ENCODE measurements at places on chromosomes 13 and 19.

DNA sequence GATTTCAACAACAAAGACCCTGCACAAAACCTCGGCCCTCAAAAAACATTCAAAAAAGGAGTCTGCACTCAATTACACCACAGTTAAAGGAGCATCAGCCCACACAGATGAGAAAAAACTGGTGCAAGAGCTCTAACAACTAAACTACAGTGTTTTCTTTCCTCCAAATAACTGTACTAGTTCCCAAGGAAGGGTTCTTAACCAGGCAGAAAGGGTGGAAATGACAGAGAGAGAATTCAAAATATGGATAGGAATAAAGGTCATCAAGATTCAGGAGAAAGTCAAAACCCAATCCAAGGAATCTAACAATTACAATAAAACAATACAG, 176.4 kb upstream of the TRPC4 start:
- no peak for DNase-seq

DNA sequence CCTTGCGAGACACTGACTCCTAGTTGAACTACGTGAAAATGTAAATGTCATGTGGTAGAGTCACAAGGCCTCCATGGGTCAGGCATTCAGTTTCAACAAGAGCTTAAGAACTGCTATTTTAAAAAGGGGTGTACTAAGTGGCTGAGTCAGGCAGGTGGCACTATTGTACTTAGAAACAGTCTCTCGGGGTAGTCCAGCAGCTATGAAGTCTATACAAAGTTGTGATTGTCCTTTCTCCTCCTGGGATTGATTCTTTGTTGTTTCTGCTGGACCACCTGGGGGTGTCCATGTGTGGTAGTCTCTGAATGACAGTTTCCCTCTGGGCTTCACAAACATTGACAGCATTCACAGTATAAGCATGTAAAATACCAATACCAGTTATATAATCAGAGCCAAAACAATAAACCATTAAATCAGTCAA, 33.0 kb downstream of the UGGT2 start:
- DNase-seq, result peak; percentile 55

- DNase-seq, result no peak
Measured at GRCh38 chr19:57443121-57443696, 8.1 kb downstream of the ZNF749 start.

- DNase-seq, result no peak
Measured at GRCh38 chr13:24178847-24179485, 18.4 kb downstream of the SPATA13 start.

- no peak for DNase-seq
Measured at GRCh38 chr13:99294198-99294597, 13.0 kb downstream of the GPR183 start.

- no peak for DNase-seq
Measured at GRCh38 chr13:73001971-73002370, 56.8 kb upstream of the KLF5 start.

- no peak for DNase-seq
Measured at GRCh38 chr13:74288361-74288911, 154.2 kb upstream of the KLF12 start.

GRCh38 chr19:28397306-28397705, 815.6 kb downstream of the UQCRFS1 start:
- no peak for DNase-seq

GRCh38 chr19:4278010-4278409, 1.1 kb upstream of the SHD start:
- no peak for DNase-seq

- DNase-seq, result no peak
Measured at GRCh38 chr19:45355402-45355801, 14.9 kb downstream of the KLC3 start.

DNA sequence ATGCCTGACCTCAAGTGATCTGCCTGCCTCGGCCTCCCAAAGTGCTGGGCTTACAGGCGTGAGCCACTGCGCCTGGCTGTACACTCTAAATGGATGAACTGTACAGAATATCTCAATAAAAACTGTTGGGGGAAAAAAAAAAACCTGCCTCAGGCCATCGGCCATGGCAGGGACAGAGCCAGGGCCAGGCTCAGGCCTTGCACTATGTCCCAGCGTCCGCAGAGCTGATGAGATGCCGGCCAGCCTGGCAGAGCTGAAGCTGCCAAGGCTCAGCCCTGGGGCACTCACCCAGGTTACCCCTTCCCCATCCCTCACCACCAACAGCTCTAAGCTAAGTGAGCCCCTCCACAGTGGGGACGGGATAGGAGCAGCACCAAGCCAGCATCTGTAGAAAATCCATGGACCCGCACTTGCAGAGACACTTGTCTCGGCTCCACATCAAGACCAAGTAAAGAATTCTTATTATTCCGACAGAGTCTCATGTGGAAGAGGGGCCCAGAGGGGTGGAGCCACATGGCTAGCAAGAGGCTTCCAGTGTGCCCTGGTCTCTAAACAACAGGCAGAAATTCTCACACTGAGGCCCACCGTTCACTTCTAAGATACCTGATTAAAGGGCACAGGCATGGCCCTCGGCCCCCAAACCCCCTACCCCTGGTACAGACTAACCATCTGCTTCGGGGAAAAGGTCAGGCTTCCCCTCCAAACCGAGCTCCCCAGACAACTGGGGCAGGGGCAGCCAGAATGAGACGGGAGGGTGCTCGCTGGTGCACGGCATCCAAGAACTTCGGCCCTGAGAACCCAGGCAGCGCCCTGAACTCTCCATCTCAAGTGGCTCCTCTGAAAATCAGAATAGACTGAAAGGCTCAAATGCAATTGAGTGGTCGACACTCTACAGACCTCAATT, 5.8 kb downstream of the PPP6R1 start:
- no peak for DNase-seq

DNA sequence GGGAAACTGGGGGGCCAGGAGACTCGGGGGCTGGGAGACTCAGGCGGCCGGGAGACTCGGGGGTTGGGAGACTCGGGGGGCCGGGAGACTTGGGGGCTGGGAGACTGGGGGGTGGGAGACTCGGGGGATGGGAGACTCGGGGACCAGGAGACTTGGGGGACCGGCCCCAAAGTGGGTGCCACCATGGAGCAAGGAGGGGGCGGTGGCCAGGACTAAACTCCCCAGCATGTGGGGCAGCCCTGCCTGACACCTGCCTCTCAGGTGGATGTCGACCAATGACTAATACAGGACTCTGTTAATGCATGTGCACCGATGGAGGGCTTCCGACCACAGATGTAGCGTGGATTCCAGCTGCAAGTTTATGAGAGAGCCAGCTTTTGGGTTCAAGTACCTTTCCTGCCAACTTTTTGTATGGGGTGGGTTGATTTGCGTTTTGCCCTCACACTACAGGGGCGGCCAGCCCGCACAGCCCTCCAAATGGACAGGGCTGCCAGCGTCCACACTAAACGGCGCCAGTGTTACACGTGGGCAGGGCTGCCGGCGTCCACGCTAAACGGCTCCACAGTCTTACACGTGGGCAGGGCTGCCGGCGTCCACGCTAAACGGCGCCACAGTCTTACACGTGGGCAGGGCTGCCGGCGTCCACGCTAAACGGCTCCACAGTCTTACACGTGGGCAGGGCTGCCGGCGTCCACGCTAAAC, 62.2 kb downstream of the RASA3 start:
- DNase-seq, result no peak

DNA sequence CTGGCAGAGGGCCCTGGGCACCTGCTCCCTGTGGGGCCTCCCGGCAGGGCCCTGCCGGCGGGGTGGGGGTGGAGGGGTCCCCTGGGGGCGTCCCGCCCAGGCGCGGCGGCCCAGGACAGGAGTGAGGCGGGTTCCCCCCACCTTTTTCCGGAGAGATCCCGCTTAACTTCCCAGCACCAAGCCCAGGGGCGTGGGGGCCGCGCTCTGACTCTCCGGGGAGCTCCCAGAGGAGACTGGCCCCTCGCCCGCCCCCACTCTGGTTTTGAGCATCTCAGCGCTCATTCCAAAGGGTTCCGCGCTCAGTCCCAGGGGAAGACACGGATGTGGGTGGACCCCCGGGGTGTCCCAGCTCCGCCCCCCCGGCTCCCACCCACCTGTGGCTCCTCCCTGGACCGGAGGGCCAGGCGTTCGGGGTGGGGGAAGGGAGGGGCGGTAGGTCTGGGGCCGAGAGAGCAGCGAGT, 476 bp downstream of the C2CD4C start:
- no peak for DNase-seq

DNA sequence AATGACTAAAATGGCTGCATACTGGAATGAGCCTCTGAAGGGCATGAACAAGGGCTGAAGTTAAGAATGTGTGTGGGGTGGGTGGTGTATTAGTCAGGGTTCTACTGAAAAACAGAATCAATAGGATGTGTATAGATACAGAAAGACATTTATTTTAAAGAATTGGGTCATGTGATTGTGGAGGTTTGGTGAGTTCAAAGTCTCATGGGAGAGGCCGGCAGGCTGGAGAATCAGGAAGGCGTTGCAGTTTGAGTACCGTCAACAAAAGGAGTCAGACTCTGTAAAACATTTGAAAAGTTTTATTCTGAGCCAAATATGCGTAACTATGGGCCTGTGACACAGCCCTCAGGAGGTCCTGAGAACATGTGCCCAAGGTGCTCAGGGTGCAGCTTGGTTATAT, 24.5 kb upstream of the CYSLTR2 start:
- DNase-seq, result no peak

- DNase-seq, result no peak
Measured at GRCh38 chr13:40504641-40505040, 161.8 kb downstream of the FOXO1 start.

DNA sequence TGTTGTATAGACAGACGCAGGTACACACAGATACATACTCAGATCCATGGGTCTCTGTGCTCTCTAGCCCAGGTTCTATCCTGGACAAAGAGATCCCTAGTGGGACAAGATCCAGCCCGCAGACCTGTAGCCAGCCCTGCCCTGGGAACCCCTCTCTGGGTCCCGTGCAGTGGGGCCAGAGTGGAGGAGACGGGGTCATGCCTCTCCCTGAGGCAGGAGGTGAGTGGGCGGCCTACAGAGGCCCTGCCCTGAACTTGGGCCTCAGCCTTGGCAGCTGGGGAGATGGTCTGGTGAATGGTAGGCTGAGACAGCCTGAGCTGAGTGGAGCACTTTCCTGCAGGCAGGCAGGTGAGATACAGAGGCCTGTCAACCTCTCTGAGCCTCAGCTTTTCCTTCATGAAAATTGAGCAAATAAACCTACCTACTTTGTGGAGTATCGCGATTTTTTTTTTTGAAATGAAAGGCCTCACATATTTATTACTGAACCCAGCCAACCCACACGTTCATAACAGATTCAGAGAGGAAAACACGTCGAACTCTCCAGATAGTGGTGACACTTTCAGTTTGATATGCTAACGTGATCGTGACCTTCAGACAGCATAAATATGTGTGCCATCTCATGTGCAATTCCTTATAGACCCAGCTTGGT, 3.4 kb upstream of the JUND start:
- no peak for DNase-seq

DNA sequence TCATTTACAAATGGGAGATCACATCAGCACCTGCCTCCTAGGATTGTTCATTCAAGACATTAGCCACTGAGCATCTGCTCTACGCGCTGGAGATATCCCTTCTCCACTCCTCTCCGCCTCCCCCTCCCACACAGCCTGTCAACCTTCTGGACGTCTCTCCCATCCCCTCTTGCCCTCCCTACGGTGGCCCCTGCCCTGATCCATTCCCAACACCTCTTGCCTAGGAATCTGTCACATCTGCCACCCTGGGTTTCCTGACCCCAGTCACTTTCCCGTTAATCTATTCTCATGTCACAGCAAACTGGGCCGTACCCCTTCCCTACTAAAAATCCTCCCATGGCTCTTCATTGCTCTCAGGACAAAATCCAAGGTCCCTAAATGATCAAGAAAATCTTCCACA, 10.3 kb downstream of the DYRK1B start:
- no peak for DNase-seq

DNA sequence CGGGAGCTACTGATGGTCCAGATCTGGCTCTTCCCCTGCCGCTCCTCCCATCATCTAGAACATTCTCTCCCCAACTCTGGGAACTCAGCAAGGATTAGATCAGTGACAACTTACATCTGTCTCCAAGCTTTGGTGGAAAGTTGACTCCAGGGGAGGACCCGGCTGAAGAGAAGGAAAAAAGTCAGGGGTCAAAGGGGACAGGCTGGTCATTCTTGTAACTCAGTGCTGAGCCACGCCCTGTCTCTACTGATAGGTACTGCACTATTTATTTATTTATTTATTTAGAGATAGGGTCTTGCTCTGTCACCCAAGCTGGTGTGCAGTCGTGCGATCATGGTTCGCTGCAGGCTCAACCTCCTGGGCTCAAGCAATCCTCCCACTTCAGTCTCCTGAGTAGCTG, 14.3 kb downstream of the PLEKHA4 start:
- no peak for DNase-seq

- no peak for DNase-seq
Measured at GRCh38 chr13:50812242-50812641, 31.2 kb downstream of the DLEU7 start.

DNA sequence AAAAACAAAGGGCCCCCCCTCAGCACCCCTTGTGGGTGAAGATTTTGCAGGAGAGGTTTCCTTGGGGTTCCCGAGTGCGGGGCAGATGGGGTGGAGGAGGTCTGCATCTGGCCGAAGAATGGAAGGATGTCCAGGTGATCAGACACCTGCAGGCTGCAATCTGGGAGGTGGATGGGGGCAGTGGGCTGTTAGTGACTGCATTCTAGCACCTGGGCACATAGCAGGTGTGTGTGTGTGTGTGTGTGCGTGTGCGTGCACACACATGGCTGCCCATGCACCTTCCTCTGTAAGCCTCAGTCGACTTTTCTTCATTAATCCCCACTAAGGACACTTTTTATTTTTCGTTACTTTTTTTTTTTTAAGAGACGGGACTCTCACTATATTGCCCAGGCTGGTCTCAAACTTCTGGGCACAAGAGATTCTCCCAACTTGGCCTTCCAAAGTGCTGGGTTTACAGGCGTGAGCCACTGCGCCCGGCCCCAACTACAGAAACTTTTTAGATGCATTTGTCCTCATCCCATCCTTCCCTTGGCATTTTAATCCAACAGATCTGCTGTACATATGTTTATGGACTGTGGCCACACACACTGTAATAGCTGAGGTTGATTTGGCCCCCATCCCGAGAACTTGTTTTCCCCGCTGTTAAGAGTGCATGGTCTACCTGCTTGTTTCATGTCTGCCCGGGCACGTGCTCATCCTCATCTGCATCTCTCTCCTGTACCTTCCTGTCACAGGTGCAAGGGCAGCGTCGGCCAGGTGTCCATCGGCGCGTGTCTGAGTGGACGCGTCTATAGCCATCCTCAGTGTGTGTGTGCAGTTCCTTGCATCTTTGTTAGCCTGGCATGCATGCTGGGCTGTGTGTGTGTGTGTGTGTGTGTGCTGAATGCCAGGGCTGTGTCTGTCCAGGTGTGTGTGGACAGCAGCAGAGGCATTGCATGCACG, 731 bp downstream of the MAG start:
- no peak for DNase-seq

GRCh38 chr19:1648920-1649541, 3.4 kb downstream of the TCF3 start:
- DNase-seq, result no peak

- no peak for DNase-seq
Measured at GRCh38 chr13:33541962-33542308, 256.4 kb upstream of the STARD13 start.

- DNase-seq, result no peak
Measured at GRCh38 chr19:29872224-29872731, 60.5 kb downstream of the CCNE1 start.

DNA sequence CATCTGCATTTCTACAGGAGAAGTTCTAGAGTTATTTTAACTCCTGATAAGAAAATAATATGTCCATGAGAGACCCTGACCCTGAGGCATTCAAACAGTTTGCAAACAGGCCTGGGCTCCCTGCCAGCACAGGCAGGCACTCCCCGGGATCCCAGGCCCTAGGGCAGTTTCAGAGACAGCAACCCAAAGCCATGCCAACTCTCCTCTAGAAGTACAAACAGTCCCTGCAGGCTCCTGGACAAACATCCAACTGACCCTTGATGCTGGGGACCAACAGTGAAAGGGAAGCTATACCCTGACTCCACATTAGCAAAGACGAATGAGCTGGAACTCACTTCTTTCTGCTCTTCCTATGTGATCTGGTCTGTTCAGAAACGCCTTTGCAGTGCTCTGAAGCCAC, 44.8 kb downstream of the CCDC70 start:
- no peak for DNase-seq
